Stimulated activated CD8-positive, alpha-beta memory T cell treated with anti-CD3 and anti-CD28 coated beads, Interleukin-7, amount 100 ng/mL, for 1 hour (primary cell): ENCODE measurements at places on chromosomes 12 and 14.

- DNase-seq = no peak
Measured at GRCh38 chr12:67811437-67812361, 163.2 kb downstream of the DYRK2 start.

GRCh38 chr12:34595749-34596733 is 573.7 kb downstream of the ALG10 start:
- no peak for DNase-seq

DNA sequence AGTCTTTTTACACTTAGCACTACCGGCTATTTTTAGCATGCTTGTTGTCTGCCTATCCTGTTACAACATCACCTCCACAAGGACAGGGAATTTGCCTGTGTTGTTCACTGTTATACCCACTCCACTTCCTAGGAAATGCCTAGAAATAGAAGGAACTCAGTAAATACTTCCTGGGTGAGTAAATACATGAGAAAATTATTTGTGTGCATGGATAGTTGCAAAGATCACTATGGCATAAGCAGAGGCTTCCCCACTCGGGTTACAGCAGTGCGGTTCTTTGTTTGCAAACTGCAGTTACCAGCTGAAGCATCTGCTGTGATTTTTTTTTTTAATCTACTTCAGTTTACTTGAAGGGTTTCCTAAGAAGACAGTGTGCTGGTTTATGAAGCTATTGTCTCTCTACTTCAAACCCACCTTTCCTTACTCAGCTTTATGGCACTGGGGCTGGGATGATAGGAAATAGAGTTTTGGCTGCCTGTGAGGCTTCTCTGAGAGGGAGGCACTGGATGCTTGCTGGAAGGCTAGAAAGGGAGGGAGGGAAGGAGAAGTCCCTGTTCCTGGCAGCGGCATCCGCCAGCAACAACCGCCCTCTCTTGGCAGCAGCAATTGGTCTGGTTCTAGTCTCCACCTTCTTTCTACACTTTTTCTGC is 29.0 kb downstream of the PDE6H start:
- no peak for DNase-seq

DNA sequence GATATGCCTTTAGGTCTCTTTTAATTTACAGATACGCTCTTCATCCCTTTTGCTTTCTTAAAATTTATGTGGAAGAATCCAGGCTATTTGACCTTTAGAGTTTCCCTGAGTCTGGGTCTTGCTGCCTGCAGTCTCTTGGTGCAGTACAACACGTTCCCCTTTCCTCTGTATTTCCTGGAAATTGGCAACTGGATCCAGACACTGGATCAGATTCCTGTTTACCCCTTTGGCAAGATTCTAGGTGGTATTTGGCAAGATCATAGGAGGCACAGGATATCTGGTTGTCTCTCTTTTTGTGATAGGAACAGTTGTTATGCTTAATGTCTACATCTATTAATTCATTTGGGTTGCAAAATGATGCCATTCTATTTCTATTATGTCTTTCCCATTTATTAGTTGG is 187.8 kb upstream of the ARHGAP5 start:
- DNase-seq = no peak

DNA sequence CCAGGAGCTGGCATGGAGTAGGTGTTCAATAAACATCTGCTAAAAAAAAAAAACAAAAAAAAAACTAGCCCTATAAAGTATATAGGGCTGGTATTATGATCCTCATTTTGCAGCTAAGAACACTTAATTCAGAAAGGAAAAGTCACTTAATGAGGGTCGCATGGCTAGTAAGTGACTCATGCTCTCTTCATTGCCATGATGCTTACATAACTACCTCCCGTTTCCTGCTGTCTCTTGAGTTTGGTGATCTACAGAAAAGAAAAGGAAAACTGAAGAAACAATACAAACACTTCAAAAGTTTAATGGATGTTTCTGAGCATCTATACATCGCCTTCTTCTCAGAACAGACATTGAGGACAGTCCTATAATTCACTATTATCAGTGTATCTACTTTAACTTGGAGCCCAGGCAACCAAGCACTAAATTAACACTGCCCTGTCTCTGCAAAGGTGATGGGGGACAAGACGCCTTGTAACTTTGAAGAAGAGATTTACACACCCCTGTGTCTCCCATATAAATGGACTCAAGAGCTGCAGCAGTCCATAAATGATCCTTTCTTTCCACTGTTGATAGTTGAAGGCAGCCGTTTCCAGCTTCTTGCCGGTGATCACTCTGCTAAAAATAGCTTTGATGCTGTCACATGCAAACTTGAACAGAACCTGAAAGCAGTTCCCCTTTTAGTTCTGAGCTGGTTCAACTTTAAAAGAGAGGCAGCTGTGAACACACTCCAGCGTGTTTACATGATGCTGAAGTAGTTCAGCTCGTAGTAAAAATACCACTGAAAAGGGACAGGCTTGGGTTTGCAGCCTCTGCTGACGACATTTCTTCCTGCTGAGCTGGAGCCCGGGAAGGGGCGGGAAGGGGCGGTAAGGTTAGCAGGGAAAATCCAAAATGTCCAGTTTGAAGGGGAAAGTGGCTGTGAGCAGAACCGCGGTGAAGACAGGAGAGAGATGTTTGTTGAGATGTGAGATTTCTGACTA is 113.3 kb downstream of the FOXN3 start:
- no peak for DNase-seq

DNA sequence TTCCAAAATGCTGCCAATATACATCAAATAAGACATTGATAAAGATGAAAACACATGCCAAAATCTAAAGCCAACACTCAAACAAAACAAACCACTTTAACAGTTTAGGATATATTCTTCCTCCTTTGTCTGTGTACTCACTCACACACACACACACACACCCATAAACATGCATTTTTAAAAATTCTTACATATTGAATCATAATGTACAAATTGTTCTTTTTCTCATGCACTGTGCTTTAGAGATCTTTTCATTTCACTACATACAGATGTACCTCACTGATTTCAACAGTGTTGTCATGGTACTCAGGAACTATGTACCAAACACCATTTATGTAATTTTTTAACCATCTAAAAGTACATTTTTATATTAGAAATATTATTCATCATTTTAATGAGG is 9.5 kb upstream of the RERG start:
- no peak for DNase-seq

GRCh38 chr14:35747379-35747778 is 61.7 kb downstream of the RALGAPA1 start:
- no peak for DNase-seq
